HFF-Myc (cell line): ENCODE measurements at places on chromosomes 11 and 22.

GRCh38 chr11:92511522-92512203 is 287.0 kb downstream of the FAT3 start:
- no peak for DNase-seq

GRCh38 chr22:46592390-46592872 is 27.8 kb upstream of the GRAMD4 start:
- peak; percentile 16 for DNase-seq

GRCh38 chr11:6405846-6406245 is 13.0 kb downstream of the APBB1 start:
- DNase-seq: no peak

GRCh38 chr22:39408807-39409206 is 9.2 kb downstream of the TAB1 start:
- no peak for DNase-seq

GRCh38 chr22:50302564-50302963 is 4.9 kb downstream of the PLXNB2 start:
- DNase-seq: no peak

DNA sequence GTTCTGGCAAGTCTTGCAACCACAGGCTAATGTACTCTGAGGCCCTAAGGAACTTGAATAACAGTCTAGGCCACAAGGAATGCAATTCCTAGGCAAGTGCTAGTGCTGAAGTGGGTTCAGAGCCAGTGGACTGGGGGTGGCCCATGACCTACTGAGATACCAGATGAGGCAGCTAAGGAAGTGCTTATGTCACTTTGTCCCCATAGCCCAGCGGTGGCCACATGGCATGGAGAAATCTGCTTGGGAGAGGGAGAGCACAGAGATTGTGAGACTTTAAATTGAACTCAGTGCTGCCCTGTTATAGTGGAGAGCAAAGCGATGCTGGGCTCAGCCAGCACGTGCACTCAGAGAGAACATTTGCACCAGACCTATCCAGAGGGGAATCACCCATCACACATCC is 629.5 kb downstream of the JRKL start:
- DNase-seq: no peak

DNA sequence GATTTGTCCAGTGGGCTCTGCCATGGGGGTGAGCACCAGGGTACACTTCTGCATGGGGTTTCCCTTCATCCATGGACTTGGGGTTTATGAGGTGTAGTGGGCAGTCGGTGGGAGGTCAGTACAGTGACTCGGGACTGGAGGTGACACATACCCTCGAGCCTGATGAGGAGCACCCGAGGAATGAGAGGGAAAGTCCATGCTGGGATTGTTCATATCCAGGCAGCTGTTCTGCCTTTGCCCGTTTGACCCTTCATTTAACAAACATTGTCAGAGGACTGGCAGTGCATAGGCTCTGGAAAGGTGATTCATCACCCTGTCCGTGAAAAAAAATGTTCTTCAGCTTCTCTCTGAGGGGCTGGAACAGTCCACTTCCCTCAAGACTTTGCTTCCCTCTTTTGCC is 2.7 kb downstream of the NAV2 start:
- no peak for DNase-seq

DNA sequence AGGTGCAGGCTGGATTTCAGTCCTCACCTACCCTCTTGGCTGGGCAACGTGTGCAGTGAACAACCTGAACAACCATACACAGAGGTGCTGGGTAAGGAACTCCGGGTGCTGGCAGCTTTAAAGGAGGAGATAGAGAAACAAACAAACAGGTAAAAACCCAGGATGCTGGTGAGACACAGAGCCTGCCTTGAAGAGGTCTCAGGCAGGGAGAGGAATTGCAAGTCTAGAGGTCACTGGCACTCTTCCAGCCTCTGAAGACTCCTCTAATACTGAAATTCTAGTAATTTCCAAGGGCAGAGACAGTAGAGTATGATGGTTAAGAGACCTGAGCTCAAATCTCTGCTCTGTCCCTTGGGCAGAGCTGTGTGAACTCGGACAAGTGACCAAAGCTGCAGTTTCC is 192.5 kb downstream of the CEP164 start:
- no peak for DNase-seq

GRCh38 chr11:123148965-123149364 is 46.1 kb downstream of the CLMP start:
- no peak for DNase-seq

DNA sequence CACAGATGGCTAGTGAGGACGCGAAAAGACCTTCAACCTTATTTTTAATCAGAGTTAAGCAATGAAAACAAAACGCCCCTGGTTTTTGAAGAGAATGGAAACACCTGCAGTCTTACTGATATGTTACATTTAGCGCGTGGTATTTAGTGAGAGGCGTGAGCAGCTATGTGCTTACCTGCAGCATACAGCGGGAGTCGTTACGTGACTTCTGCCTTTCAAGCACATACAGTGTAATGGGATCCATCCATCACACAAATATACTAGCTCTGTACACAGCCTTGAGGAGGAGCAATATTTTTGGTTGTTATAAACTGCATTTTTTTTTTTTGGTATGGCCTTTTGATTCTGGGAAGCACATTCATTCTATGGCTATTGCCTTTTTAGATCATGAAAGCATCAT is 5.5 kb downstream of the KRTAP5-2 start:
- no peak for DNase-seq

- no peak for DNase-seq
Measured at GRCh38 chr22:26779108-26779507, 121.7 kb downstream of the MIAT start.

DNA sequence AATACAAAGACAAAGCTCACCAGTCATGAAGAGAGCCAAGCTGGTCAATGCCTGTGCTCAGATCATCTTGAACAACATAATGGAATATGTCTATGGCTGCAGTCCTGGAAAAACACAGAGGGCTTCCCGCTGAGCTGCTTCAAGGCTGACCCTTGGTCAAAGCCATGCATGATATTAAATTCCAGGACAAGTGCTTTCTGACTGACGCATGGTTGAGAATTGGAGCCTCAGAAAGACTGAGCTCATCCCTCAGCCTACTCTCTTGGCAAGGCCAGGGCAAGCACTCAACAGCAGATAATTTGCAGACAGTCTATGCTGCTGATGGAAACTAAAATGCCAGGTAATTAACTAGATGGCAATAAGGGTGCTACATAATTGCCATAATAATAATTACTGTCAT is 89.2 kb downstream of the GALNT18 start:
- DNase-seq: no peak

DNA sequence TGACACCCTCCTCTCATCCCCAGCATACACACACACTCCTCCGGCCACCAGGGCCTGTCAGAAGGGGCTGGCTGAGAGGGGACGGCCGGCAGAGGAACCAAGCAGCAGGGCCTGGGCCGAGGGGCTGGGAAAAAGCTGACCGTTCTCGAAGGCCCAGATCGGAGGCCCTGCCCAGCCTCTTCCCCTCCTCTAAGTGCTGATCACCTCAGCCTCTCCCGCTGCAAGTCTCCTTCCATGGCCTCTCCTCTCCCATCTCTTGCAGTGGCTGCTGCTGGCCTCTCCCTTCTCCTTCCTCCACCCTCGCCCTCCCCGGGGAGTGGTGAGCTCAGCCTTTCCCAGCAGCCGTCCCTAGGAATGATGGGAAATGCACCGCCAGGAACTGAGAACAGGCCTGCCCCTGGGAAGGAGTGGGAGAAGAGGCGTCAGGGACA is 39.6 kb downstream of the ARRB1 start:
- DNase-seq: no peak

DNA sequence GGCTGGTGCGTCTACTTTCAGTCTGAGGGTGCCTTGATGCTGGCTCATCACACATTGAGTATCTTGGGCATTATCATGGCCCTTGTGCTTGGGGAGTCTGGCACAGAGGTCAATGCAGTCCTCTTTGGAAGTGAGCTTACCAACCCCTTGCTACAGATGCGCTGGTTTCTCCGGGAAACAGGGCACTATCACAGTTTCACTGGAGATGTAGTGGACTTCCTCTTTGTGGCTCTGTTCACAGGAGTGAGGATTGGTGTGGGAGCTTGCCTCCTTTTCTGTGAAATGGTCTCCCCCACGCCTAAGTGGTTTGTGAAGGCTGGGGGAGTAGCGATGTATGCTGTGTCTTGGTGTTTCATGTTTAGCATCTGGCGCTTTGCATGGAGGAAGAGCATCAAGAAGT is 4.9 kb downstream of the TLCD5 start:
- DNase-seq: no peak
